ENCODE measurements at places on chromosomes 2 and 18. TPM values are rescaled to one million over a fixed set of nuclear protein-coding genes. Genes with fewer than 3 reads are reported as not detected.

DNA sequence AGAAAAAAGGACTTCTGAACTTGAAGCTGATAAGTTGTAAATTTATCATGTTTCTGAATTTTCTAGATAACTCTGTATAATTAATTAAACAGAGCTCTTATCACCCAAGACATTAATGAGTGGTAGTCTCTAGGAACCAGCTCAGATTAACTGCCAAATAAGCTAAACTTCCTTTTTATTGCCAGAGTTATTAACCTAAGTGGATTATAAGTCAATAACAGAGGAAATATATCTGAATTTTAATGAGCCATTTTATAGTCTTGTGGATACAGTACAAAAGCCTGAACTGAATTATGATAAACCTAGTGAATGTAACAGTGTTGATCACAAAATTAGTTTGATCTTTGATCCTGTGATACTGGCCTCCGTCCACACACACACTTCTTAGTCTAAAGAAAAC is 111.5 kb downstream of the COMMD1 start:
- DNase-seq = no peak

- DNase-seq = no peak
Measured at GRCh38 chr2:226447338-226448300, 352.0 kb downstream of the IRS1 start.

GRCh38 chr2:221924576-221924975 is 352.5 kb upstream of the EPHA4 start:
- DNase-seq = no peak

GRCh38 chr2:11514904-11515303 is 18.9 kb upstream of the GREB1 start:
- no peak for DNase-seq

DNA sequence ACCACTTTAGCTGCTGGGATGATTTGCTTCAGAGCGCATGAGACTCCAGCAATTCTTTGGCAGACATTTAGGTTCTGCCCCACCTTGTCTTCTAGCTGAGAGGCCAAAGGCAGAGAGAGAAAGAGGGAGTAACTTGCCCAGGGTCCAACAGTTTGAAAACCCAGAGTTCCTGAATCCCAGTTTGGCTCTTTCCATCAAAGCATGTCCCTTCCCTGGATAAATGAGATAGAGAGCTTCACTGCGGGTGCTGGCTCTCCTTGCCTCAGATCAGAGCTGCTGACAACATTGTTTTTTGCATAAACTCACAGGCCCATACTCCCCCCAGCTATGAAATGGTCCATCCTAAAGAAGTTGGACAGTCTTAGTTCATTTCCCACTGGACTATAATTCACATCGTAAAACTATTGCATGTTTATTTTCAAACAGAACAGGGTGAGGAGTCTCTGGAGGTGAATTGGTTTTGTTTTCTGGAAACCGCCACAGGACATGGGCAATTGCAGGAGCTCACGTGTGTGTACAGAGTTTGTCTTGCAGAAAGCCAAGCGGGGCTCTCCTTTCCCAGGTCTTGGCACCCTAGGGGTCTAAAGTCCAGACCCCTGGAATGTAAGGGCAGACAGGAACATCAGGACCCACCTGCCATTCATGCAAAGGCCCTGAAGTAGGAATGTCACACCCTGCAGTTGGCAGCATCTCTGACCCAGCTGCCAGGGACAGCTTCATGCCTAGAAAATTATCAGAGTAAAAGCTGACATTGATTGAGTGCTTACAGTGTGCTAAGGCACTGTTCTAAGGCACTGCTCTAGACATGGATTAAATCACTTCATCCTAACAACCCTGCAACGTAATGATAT is 25.0 kb upstream of the SLC14A2 start:
- peak; percentile 74 for DNase-seq

DNA sequence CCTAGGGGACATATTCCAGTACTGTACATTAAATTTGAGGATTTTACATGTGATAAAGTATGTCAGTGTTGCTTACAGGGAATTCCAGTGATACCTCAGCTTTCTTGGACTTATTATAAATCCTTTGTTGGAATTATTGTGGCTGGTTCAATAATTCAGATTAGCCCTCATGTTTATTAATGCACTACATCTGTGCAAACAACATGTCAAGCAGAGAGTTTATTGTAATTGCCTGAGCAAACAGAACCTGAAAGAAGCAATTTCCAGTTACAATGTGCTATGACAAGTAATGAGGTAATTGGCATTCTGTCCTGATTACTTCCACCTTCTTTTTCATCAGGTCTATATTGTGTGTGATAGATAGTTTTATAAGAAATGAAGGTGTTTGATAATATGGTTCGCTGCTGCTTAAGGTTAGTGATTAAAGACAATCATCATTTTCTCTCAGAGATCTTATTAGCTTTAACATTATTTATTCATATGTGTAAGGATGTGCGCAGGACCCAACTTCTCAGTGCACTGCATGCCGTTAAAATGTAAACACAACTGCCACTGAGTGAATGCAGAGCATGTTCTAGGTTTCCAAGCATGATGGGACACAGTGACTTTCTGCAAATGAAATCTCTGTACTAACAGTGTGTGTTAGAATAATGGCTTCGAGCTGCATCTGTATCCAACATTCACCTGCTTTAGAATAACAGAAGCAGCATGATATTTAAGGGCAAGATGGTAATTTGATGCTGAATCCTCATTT is 973.7 kb upstream of the POU3F3 start:
- no peak for DNase-seq

GRCh38 chr2:196594158-196594557 is 45.4 kb upstream of the CCDC150 start:
- DNase-seq = no peak

DNA sequence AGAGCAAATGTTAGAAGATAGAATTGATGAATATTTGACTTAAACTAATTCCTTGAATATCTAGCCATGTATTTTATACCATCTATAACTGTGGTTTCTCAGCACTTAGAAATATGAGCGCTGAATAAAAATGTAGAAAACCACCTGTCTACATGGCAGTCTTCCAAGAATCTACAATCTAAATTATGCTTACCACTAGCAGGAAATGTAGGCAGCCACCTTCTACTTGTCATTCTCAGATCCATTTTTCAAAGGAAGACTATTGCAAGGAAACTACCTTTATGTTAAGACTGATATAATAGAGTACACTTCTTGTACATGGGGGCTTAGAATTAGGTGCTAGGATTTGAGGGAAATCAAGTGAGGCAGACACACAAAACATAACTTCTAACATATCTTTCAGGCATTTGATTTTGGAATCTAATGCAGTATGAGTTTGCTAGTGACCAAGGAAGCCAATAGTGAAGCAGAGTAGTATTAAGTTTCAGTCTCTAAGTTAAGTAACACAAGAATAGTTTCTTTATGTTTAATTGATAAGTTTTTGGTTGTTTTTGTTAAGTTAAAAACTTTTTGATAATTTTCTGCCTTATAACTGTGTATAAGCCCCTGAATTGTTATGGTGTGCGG is 175.9 kb upstream of the ITGA4 start:
- no peak for DNase-seq

DNA sequence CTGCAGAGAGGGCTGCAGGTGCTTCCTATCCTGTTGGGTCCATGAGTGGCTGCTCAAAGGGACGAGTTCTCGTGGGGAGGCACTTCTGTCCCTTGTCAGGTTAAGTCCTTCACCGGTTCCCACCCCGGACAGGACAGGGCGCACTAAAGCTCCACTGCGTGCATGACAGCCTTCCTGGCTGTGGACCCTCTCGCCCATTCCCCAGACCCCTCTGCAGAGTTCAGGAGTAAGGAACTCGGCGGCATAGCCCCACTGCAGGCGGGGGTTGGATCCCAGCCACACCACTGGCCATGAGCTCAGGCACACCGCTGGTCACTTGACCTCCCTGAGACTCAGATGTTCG is 147.5 kb upstream of the ID2 start:
- DNase-seq = no peak

DNA sequence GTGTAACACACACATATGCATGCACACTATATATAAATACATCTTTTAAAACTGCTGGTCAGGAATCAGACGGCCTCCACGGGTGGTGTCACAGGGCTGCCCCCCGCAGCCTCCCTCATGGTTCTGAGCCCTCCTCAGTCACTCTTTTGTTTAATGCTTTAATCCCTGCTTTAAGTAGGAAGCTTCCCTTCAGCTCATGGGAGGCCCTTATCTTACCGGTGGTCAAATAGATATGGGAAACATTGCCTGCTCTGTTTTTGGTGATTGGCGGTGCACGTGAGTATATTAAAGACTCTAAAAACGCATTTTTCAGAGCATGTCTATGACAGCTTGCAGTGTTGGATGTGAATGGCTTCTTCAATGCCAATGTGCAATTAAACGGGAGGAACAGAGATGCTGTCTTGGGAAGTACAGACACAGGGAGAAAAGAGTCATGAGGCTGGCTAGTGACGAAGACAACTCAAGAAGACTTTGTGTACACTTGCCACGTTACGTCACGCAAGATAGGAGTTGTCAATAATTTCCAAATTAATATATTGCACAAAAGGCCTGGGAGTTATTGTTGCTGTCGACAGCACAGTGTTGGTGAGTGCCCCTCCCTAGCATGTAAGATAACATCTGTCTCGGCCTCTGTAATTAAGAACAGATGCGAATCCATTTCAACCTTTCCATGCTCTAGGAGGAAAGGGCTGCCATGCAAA is 23.3 kb downstream of the GNLY start:
- no peak for DNase-seq

GRCh38 chr2:64989126-64989981 is at the start of gene SLC1A4:
TSS of gene SLC1A4 (plus strand) at chr2:64989399. CDS start at chr2:64989644, 245 bp downstream.
- DNase-seq = peak; percentile 86

GRCh38 chr2:30149513-30149912 is 2.7 kb downstream of the YPEL5 start:
- DNase-seq = no peak

DNA sequence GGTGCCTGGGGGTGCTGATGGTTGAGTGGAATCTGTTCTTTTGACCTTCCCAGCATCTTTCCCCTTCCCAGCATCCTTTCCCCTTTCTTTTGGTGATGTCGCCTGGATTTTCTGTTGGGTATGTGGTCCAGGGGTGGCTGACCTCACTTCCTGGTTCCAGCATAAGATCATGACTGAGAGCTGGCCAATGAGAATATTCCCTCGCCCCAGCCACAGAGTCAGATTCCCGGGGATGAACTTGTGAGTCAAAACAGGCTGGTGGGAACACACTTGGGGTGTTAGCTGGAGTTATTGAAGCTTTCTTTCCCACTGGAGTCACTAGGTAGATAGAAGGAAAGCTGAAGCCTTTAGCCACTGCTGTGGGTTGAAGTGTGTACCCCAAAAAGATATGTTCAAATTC is 28.0 kb upstream of the FOSL2 start:
- DNase-seq = no peak

GRCh38 chr2:56191617-56192016 is 7.8 kb downstream of the CCDC85A start:
- DNase-seq = peak; percentile 9

GRCh38 chr2:71990826-71991225 is 156.8 kb downstream of the CYP26B1 start:
- no peak for DNase-seq

DNA sequence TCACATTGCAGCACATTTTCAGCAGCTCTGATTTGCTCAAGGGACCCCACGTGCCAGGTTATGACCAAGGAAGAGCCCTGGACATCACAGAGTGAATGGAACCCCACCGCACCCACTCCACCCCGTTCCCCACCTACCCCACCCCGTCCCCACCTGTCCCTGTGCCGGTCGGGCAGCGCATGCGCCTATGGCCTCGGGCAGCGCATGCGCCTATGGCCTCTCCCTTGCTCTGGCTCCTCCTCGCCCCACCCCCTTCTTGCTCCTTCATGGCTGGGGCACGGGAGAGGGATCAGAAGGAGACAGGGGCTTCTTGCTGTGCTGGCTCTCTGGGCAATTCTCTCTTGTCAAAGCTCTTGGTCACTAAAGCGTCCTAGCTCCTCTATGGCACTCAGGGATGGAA is 371.8 kb upstream of the HS6ST1 start:
- DNase-seq = no peak

- DNase-seq = peak; percentile 33
Measured at GRCh38 chr18:62324917-62325805, at the start of gene TNFRSF11A. TSS of gene TNFRSF11A (plus strand) at chr18:62325310. CDS start at chr18:62325353, 43 bp downstream.

The MRPS5 gene
- polyA plus RNA-seq = 54.8 TPM

The DNAJC5G gene
- not detected for polyA plus RNA-seq

The RUFY4 gene
- polyA plus RNA-seq = 0.57 TPM

The KCNJ13 gene
- not detected for polyA plus RNA-seq

Measured in lung (tissue), 17 donors.